Hematopoietic multipotent progenitor cell treated with erythropoietin and hydrocortisone succinate and interleukin-3 and kit ligand, for 4 days (in vitro differentiated cells): ENCODE measurements at places on chromosomes 2 and 18.

GRCh38 chr2:217913436-217913835 is 89.4 kb downstream of the TNS1 start:
- DNase-seq, result no peak

- DNase-seq, result no peak
These were observed 86.8 kb downstream of the CERKL start for GRCh38 chr2:181570059-181570458.

DNA sequence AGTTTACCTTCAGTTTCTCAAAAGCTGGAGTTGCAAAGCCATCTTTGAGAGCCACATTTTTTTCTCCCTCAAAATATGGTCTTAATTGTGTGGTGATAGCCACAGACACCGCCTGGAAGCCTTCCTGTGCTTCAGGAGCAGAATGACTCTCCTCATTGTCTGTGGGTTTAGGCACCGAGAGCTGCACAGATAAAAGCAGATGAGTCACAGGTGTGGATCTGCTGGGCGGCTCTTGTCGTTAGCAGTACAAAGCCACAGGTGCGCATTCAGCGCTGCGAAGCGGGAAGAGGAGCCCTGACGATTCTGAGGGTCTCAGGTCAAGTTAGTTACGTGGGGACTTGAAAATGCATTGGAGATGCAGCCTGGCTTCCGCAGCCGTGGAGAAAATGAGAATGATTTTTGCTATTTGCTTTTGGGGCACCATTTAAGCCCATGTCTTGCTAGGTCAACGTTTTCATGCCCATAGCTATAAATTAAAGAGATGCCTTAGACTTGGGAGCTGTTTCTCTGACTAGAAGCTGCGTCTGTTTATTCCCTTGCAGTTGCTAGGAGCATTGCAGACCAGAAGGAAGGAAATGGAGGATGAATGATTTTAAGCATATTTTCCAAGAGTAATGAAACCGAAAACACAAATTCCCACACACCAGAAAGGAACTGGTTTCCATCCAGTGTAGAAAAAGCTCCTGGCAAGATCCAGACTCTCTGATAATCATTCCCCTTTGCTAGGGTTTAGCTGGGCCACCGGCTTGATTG is 51.5 kb downstream of the KLHL29 start:
- no peak for DNase-seq

- no peak for DNase-seq
These were observed 32.2 kb upstream of the ELAC1 start for GRCh38 chr18:50935493-50936191.

GRCh38 chr2:235989591-235989990 is 178.6 kb downstream of the GBX2 start:
- DNase-seq, result no peak

- peak; percentile 83 for DNase-seq
These were observed 1.7 kb downstream of the ERFE start for GRCh38 chr2:238160206-238161129.

GRCh38 chr2:202278036-202278760 is 12.6 kb downstream of the NOP58 start:
- no peak for DNase-seq

GRCh38 chr2:173145454-173145853 is 69.8 kb downstream of the MAP3K20 start:
- DNase-seq, result no peak

- DNase-seq, result no peak
These were observed 172.9 kb downstream of the NDUFA10 start for GRCh38 chr2:239852272-239852671.

DNA sequence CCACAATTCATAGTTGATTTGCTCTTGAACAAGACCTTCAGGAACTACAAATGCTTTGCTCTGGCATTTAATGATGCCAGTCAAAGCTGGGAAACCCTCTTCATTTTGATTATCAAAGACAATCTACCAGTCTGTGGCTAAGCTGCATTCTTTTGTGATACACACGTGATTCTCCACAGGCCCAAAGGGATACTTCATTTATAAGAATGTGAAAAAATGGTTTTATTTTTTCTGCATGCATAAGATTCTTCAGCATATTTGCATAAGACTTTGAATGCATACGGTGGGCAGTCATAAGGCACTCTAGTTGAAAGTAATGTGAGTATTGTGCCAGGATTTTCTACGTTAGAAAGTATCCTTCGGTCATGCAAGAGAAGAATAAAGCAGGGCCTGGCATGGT is 33.0 kb upstream of the ARL5A start:
- DNase-seq, result no peak

- no peak for DNase-seq
These were observed 61.2 kb downstream of the NGEF start for GRCh38 chr2:232951891-232952290.

GRCh38 chr2:15603948-15604347 is 12.3 kb downstream of the DDX1 start:
- no peak for DNase-seq

DNA sequence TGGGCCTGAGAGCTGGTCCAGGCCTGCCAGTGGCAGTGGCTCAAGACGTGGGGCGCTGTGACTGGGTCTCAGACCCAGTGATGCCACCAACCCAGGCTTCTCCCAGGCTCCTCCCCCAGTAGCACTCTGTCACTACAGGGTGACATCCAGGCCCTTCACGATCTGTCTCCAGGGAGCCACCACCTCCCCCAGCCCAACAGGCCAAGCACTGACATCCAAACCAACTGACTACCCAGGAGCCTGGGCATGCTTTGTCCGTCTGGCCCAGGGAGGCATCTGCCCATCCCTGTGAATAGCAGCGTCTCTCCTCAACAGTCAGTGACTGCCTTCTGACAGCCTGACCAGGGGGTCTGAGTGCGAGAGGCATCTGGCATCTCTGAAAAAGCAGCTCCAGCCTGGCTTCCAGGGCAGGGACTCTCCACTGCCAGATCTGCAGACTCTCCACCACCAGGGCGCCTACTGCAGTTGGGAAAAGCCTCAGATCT is 13.0 kb downstream of the TEX44 start:
- DNase-seq, result no peak

- DNase-seq, result no peak
These were observed 13.5 kb downstream of the TRIB2 start for GRCh38 chr2:12730265-12730664.

DNA sequence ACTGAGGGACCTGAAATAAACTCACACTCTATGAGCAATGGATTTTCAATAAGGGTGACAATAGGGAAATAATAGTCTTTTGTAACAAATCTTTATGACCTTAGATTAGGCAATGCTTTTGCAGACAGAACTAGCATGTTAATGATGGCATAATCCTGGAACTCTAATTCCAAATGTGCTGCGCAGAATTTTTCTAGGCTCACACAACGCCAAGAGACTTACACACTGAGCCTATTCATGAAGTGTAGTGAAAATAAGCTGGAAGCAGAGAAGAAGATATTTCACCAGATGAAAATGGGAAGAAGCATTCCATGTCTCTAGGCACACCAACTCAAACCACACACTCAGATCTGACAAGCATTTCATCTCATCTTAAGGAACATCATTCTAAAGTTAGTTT is 178.5 kb downstream of the L3MBTL4 start:
- DNase-seq, result no peak

DNA sequence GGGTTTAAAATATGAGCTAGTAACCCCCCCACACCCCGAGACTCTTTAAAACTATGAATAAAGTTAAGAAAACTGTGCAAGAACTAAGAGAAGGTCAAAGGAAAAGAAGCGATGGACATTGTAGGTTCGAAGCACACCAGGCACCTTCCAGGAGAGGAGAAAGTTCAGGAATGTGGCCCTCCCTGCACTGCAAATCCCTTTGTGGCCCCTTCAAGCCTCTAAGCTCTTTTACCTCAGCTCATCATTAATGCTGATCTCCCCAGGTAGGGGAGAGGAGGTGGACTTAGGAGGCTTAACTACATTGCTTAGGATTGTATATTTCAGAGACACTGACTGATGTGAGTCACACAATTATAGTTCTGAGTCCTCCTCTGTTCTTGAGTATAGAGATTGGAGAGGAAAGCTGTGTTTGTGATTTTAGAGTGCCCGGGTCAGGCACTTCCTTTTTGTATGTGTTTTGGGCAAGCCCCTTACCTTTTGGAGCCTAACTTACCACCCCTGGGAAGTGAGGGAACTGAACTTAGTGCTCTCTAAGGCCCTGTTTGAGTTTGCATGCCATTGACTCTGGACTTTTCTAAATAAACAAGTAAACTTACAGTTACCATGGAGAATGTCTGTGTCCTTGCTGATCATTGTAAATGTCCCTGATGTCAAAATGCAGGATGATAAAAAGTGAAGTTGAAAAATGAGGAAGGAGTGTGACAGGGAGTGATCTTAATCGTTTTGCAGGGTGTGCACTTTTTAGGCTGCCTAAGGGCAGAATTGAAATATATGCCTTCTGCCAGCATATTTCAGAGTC is 140.8 kb upstream of the ZEB2 start:
- DNase-seq, result peak; percentile 74

- DNase-seq, result peak; percentile 83
These were observed 1.2 kb downstream of the ZFP36L2 start for GRCh38 chr2:43225093-43225787.

DNA sequence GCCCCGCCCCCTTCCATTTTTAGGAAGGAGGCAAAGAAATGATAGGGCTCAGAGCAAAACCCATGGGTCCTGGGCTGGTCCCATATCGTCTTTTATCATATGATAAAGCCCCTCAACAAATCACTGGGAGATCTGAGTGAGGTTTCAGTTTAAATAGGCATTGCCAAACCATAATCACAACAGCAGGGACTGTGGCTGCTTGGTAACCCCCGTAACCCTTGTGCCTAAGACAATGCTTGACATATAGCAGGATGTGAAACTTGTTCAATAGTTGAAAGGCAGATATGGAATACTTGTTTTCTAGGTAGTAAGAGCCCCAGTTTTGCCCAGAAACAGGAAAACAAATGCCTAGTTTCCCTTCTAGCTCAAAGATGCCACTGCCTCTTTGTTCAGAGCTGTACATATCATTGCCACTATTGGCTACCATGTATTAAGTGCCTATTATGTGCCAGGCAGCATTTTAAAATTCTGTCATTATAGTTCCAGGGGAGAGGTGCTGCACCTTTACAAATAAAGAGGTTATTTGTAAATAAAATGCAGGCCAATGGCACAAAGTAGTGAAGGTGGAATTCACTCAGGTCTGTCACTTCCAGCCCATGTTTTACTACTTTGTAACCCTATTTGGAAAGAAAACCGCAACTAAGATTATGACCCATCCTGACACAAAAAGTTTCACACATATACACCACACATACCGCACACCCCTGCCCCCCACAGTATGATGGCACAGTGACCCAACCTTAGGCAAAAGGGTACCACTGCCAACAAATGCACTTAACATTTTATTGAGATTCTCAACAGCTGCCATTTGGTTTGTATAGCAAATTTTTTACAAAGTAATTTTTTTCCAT is 14.2 kb downstream of the NAGK start:
- DNase-seq, result no peak

DNA sequence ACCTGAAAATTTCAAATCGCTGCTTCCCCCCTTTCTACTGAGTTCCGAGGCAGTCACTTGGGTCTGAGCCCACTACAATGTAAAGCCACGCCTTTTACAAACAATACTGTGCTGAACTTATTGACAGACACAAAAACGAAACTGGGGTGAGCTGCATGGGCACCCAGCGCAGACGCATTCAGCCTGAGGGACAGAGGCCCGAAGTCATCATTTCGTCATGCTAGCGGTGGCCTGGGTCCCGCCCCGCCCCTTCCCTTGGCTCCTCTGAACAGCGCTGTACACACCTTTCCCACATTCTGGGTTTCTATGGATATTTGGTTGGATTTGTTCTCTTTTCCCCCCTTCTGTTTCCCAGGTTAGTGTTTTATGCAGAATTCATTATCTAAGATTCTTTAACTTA is 71.7 kb downstream of the EIPR1 start:
- no peak for DNase-seq

DNA sequence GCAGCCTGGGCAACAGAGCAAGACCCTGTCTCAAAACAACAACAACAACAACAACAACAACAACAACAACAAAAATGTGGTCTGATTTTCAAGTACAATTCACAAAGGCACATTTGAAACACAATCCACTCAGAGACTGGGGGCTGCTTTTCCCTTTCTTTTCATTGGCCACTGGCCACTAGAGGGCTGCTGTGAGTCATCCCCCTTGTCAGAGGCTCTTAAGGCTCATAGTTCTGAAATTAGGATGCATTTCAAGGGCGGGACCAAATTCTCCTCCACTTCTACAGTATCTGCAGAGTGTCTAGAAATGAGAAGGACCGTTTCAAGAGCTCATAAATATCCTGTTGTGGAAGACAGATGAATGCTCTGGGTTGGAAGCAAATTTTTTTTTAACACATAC is 285.4 kb downstream of the NRXN1 start:
- peak; percentile 60 for DNase-seq

DNA sequence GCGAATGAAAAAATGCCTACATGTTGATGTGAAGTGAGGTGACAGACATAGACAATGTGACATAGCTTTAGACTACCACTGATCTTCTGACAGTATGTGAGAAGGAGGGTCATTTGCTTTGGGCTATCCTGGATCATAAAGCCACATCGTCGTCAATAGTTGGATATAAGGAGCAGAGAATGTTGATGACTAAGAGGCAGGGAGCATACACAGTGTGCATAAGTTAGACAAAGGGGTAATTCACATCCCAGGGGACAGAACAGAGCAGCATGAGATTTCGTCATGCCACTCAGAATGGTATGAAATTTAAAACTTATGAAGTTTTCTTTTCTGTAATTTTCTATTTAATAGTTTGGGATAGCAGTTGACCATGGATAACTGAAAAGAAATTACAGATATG is 403.2 kb downstream of the DSC3 start:
- DNase-seq, result no peak

- DNase-seq, result no peak
These were observed 249.0 kb downstream of the EXOC6B start for GRCh38 chr2:72576861-72577260.

GRCh38 chr2:203853271-203853670 is 14.3 kb upstream of the CTLA4 start:
- no peak for DNase-seq

DNA sequence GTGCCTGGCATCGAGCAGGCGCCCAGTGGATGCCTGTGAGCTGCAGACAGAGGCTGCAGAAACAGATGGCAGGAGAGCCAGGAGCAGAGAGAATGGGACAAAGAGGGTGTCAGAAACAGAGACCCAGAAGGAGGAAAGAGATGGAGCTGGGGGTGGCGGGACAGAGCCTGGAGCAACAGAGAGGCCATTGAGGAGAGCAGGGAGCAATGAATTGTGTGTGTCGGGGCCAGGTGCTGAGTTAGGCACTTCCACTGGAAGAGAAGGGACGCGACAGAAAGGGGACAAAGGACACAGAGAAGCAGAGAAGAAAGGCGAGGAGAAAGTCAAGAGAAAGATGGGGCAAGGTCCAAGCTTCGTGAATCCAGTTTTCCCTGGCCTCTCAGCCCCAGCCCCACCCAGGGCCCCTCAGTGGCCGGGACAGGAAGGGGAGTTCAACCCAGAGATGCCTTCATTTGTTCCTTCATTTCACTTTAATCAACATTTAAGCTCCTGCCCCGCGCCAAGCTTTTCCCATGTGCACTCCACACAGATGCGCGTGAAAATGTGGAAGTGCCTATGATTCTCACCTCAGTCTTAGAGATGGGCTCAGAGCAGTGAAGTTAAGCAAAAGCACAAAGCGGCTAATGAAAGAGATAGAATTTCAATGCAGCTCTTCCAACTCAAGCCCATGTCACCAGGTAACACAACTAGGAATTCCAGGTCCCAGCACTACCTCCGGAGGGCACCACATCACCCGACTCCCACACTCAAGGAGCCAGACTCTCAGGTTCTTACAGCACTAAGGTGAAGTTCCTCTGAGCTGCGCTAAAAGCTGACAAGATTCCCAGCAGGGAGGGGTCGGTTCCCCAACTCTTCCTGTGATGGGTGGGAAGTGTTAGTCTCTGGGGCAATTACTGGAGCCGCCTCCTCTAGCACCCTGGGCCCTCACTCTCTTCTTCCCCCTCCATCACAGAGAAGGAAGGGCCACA is 55.1 kb downstream of the TNS1 start:
- DNase-seq, result no peak

- no peak for DNase-seq
These were observed 400.6 kb downstream of the THSD7B start for GRCh38 chr2:137165968-137166367.
